Cerebellar nuclear complex (tissue), 1 donor: ENCODE measurements at places on chromosomes 16 and 17.

DNA sequence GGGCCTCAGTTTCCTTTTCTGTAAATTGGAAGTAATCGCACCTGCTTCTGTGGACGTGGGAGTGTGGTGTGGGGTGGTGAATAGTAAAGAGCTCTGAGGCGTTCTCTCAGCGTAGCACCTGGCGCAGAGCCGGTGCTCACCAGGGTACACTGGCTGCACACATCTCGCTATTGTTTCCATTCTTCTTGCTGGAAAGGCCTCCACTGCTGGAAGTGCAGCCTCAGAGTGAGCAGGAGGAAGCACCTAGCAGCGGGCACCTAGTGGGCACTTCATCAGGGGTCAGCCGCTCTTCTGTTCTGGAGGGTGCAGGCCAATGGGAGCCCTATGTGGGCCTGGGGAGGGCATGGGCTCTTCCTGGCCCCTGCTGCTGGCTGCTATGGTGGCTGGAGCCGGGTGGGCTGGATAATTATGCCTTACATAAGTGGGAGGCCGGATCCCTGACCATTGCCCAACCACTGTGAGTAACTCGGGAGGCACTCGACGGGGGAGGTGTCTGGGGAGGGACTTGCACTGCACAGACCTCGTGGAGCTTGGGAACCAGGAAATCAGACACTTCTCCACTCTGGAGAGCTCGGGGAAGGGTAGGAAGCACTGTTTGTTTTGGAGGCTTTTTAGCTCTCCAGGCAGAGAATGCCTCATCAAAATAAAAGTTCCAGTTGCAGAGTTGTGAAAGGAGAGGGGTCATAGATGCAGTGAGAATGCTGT lies 1.7 kb downstream of the MAP2K3 start:
- DNase-seq = no peak

DNA sequence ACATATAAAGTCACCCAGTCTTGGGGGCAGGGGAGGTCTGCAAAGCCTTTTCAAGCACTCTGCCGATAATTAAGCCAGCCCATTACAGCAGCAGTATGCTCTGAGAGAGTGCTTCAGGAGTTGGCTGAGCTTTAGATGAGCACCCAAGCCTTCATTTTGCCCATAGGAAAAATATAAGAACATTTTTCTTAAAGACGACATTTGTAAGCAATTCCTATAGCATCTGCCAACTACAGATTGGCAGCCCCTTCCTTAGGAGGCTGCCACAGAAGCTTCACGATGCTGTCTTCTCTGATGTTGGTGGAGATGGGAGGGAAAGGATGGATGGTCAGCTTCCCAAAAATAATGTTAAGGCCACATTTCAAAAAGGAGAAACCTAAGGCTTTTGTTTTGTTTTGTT lies 367.5 kb downstream of the XYLT1 start:
- DNase-seq = no peak

GRCh38 chr16:17759451-17760390 lies 289.0 kb upstream of the XYLT1 start:
- no peak for DNase-seq

- DNase-seq = no peak
Measured at GRCh38 chr16:11498683-11499082, 88.0 kb downstream of the LITAF start.

- no peak for DNase-seq
Measured at GRCh38 chr17:45230787-45231480, 9.2 kb downstream of the FMNL1 start.

DNA sequence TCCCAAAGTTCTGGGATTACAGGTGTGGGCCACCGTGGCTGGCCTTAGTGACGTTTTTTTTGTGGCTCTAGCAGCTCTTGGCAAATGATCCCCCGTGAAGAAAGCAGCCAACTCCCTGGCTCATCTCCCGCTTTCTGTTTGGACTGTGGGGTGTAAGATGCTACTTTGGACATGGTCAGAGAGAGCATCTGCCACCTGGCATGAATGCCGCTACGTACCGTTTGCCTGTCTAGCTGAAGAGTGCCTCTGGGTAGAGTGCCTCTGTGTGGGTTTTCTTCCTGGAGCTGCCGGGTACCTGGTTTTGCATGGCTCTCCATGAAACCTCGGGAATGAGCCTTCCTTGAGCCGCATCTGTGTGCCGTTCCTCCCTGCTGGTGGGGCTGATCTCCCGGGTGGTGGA lies 34.3 kb downstream of the NDEL1 start:
- peak; percentile 84 for DNase-seq

DNA sequence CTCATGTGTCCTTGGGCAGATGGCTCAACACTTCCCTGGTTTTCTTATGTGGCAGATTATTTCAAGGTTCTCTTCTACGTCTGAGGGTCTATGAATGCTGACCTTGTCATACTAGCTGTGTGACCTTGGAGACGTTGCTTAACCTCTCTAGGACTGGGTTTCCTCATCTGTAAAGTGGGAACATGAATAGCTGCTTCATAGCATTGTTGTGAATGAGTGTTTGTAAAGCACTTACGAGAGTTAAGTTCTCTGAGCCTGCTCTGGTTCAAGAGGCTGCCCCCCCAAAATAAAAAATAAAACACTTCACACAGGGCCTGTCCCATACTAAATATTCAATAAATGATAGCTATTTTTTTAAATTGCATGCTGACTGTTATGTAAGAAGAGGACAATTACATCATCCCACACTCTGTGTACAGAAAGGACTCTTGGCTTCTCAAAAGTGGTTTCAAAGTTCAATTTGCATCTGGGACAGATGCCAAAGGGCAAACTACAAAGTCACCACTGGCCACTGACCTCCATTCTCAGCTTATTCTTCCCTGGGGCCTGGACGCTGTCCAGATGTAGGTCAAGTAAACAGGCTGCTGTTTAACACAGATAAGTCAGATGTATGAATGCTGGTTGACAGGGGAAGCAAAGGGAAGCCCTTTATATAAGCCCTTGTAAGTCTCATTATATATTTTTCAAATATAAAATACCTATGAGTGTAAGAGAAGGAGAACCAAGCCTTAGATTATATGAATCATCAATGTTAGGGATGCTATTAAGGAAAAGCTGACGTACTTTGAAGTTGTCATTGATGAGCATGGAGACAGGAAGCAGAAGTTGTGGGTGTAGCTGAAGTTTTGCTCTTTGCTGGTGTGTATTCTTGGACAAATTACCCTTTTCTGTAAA lies 15.4 kb upstream of the NDEL1 start:
- DNase-seq = no peak

DNA sequence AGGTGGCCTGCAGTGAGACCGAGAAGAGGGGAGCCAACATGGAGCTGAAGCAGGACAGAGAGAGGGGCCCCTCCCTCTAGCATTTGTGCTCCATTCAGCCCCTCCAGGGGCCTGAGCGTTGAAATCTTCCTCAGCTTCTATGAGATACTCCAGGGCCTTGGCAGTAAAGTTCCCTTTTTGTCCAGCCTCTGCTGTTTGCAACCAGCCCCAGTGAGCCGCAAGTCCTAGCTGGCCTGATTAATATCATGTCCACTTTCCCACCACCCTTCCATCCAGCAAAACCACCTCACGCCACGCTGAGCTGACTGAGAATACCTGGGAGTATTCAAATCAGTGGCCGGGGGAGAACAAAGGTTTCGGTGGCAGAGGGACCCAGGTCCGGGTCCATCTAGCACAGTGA lies 11.7 kb upstream of the RPH3AL start:
- no peak for DNase-seq

- DNase-seq = no peak
Measured at GRCh38 chr17:78257810-78258322, 26.4 kb downstream of the TMEM235 start.

GRCh38 chr16:81956213-81956948 lies 54.9 kb downstream of the SDR42E1 start:
- DNase-seq = no peak

GRCh38 chr16:3698941-3699340 lies 18.4 kb downstream of the TRAP1 start:
- DNase-seq = no peak

GRCh38 chr17:49516180-49516579 lies 21.1 kb downstream of the NGFR start:
- DNase-seq = no peak

DNA sequence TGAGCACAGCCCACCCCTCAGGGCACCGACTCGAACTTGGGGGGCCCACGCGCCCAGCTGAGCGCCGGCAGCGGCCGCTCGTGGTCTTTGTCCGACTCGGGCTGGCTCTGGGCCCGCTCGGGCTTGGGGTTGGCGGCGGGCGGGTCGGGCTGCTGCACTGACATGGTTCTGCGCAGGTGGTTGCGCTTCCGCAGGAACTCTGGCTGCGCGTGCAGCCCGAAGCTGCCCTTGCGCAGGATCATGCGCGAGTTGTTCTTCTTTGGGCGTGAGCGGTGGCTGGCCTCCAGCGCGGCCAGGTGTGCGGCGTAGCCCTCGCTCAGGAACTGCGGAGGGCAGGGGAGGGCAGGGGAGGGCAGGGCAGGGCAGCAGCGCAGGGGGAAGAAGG lies 11.1 kb downstream of the PIMREG start:
- no peak for DNase-seq

DNA sequence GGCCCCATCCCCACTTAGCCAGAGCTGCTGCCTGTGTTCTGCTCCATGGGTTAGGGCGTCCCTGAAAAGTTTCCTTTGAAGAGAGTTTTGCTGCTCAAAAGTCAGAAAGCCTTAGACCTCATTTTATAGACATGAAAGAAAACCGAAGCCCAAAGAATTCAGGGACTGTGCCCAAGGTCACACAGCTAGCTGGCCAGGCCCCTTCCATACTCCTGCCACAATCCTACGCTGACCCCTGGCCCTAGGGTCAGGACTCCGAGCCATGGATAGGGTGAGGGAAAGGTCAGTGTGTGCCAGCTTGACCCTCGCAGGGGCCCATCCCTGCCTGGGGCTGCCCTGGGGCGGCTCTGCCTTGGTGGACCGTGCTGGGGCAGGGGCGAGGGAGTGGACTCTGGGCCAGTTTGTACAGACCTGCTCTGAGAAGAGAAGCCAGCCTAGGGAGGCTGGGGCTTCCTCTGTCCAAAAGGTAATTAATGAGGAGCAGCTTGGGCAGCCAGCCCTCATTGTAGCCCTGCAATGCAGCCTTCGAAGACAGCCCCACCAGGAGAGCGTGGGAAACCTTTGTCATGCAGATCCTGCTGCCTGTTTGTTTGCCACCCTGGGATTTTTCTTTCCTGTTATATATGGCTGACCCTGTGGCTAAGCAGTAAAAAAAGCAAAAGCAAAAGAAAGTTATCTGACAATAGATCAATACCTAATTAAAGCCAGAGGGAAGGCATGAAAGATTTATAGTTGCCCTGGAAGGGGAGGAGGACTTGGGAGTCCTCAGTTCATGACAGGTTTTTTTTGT lies 37.4 kb downstream of the RHBDL3 start:
- DNase-seq = no peak

GRCh38 chr16:53043986-53044601 lies 8.6 kb downstream of the CHD9NB start:
- DNase-seq = no peak

- no peak for DNase-seq
Measured at GRCh38 chr16:47197536-47198179, 53.9 kb upstream of the NETO2 start.

GRCh38 chr16:2420035-2420434 lies 9.2 kb upstream of the CCNF start:
- DNase-seq = no peak

GRCh38 chr17:81254955-81255717 lies 16.0 kb downstream of the NDUFAF8 start:
- no peak for DNase-seq

- no peak for DNase-seq
Measured at GRCh38 chr17:17837380-17837821, 615 bp upstream of the SREBF1 start.

- DNase-seq = no peak
Measured at GRCh38 chr16:1221628-1222552, 3.2 kb downstream of the TPSG1 start.

DNA sequence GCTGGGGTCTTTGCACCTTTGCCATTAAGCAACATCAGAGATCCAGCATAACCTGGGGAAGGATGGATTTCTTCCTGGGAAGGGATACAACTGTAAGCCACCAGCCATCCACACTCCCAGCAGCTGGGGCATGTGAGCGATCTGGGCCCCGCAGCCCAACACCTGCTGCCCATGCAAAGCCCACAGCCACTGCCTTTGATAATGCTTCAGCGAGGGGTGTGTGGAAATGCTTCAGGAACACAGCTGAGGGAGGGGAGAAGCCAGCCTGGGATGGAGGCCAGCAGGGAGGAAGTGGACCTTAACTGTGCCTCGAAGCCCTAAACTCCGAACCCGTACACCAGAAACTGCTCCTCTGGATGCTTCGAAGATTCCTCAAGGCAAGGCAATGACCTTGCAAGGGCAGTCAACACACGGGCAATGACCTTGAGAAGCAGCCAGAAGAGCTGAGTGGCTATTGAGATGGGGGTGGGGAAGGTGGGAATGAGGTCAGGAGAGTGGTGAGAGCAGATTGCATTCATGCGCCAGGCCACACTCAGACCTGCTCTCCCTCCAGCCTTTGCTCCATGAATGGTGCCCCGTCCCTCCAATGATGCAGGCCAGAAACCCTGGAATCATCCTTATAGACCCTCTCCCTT lies 49.1 kb downstream of the KATNIP start:
- no peak for DNase-seq

GRCh38 chr16:52350031-52350642 lies 196.8 kb downstream of the TOX3 start:
- no peak for DNase-seq

GRCh38 chr17:45874151-45874550 lies 20.2 kb upstream of the MAPT start:
- DNase-seq = no peak

DNA sequence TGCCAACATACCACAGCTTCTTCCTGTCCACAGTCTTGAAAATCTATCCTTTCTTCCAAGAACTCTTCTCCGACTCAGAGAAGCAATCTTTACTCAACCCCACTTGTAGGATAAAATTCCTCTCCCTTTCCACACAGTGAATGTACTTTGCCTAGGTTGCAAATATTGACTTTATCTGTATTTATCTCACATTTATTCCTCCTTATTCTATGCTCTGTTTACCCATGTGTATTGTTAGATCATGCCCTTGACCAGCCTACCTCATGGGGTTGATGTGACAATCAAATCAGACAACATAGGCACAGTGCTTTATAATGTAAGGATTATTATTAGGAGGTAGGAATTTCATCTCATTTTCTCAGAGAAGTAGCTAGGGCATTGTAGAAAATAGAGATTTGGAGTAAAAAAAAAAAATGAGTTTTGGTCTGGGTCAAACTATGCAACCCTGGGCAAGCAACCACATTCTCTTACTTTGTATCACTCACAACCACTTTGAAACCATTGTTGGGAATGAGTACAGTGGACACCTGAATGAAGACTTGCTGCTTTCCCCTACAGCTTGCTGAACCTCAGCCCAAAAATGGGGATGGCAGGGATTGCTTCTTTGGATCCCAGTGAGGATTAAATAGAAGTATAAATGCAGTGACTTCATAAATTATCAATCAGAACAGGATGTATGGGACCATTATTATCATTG lies 9.1 kb upstream of the SLC35B1 start:
- no peak for DNase-seq

GRCh38 chr17:77140878-77141767 lies at the start of gene SEC14L1:
Gene SEC14L1, plus strand, starts transcription at chr17:77140969. Its CDS starts 2,628 bp downstream, at chr17:77143597.
- DNase-seq = no peak

- no peak for DNase-seq
Measured at GRCh38 chr17:19448341-19449268, 37.6 kb downstream of the RNF112 start.

- DNase-seq = no peak
Measured at GRCh38 chr17:22600644-22601298, 908.4 kb downstream of the KCNJ18 start.

- DNase-seq = no peak
Measured at GRCh38 chr17:27609611-27610303, 21.2 kb upstream of the LGALS9 start.

GRCh38 chr16:72222503-72222902 lies 50.5 kb upstream of the PMFBP1 start:
- DNase-seq = no peak

GRCh38 chr17:40452921-40453378 lies 9.7 kb downstream of the IGFBP4 start:
- DNase-seq = no peak

- no peak for DNase-seq
Measured at GRCh38 chr16:74202009-74202408, 94.6 kb upstream of the PSMD7 start.
